ENCODE measurements at places on chromosomes 7 and 10.

DNA sequence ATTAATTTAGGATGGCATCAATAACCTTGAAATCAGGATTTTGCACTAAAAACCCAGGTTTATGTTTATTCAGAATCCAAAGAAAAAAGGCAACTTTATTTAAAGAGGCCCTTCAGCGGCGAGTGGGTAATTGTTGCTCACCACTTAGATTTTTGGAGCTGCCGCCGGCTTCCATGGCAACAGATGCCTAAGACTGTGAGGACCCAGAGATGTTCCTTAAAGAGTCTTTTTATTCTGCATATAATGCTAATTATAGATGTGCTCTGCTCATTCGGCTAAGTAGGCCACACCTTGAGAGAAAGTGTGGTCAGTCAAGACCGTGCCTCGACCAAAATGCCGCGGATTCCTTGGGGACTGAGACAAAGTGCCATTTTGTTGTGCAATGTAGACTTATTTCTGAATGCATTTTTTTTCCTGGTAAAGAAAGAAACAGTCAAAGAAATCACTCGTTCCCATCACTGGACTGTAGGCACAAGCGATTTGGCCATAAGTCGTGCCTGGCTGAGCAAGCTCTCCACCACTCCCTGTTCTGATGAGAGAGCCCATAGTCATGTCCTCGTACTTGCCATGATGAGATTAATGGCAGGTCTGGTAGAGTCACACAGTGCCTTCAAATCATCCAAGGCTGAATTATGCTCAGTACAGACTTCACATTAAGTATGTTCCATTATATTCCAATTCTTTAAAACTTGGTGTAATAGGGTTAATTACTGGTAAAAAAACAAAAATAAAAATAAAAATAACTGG lies 21.4 kb upstream of the MGMT start:
- DNase-seq: no peak

GRCh38 chr10:76974017-76974691 lies 663.5 kb downstream of the KCNMA1 start:
- no peak for DNase-seq

DNA sequence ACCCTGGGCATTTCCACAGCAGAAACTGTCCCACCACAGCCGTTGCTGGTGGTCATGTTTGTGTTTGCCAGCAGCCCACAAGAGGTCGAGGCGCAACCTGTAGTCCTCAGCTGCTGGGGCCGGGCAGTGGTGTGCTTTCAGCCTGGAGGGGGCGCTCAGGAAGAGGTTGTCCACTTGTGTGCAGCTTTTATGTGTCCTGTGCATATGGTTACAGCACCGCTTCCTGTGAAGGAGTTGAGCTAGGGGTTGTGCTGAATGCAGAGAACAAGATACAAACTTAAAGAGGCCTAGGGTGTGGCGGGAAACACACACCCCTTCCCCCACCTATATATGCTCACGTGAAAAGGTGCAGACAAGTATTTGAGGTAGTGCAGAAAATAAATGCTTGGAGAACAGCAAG lies 29.5 kb upstream of the PFKFB3 start:
- DNase-seq: no peak

DNA sequence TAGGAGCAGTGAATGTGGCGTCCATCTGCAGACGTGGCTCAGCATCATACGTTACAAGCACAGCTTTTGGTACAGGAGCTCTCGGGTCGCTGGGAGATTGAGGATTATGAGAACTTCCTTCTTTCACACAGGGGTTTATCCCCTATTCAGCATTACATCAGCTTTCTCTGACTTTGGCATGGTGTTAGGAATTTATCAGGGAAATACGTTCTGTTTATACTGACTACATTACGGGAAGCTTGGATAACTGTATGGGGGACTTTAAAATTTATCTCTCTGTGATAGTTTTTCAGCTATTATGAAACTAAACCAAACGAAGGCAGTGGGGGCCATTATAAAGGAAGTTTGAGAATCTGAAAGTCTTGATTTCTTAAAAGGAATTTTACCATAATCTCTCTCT lies 110.1 kb upstream of the INSYN2A start:
- DNase-seq: no peak

- DNase-seq: no peak
Observed at GRCh38 chr7:5666361-5666760, 115.1 kb downstream of the RNF216 start.

GRCh38 chr10:44394696-44395381 lies 9.9 kb upstream of the CXCL12 start:
- no peak for DNase-seq

DNA sequence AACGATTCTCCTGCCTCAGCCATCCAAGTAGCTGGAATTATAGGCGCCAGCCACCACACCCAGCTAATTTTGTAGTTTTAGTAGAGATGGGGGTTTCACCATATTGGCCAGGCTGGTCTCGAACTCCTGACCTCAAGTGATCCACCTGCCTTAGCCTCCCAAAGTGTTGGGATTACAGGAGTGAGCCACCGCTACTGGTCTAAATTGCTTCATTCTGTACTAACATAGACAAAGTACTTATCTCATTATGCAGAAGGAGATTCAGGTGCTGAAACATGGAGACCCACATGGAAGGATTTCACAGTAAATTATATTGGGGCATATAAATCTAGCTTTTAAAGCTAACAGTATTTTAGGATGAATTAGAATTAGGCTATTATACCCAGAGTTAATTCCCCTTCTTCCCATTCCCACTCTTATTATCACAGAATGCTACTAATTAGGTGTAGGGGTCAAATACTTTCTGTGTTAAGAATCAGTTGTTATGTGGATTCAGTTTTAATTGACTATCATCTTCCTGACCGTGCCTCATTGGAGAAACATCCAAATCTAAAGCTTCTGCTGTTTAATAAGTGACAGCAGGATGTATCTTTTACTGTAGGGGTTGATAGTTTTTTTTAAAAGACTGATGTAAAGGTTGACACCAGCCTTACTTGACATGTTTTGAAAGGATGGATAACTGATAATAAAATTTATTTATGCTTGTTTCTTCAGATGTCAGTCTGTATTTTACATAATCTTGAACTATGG lies 27.2 kb downstream of the ADK start:
- no peak for DNase-seq

DNA sequence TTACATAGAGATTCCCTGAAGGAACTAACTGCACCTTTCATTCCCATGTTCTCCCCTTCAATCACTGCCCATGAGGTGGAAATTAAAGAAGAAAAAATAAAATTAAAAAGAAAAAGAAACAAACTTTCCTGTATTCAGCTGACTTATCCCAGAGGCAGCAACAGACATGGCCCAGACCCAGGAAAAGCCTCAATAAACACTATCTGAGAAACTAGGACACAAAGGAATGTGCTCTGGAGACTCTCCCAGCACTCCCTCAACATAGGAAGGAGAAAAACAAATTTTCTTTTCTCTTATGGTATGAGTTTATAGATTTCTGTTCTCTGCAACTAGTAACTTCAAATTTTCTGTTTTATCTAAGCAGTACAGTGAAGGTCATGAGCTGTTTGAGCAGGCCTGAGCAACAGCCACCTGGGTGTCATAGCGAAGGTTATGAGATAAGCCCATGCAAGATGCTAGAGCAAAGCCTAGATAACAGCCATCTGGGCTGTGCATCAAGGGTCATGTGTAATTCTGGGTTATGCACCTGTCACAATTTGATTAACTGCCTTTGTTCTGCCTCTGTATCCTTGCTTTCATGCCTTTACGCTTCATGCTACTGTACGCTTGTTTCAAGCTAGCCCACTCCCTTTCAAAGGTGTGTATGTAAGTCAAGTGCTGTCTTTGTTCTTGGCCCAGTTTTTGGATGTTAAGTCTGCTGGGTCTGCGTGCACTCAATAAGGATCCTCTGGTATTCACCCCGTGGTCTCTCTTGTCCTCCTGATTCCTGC lies 11.0 kb upstream of the OR6B1 start:
- no peak for DNase-seq

DNA sequence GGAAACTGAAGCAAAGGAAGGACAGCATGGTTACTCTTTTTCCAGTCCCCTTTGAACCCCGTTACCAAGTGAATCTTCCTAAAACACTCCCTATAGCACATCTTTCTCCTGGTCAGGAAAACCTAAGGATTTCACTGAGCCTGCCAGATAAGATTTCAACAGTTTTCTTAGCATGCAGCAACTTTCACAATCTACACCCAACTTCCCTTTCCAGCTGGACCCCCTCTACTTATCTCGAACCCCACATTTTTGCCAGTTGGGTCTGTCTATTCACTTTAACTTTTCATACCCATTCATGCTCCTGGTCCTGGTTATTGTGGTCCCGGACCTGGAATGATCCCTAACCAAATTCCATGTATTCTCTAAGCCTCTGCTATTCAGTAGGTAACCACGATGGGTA lies 14.9 kb upstream of the CPVL start:
- no peak for DNase-seq
